Stimulated activated naive B cell treated with anti-CD40 and anti-IgM and Interleukin-4, amounts not matched to agents 10 μg/mL and 1 μg/mL and 100 μg/mL, for 72 hours (primary cell): ENCODE measurements at places on chromosomes 12 and 14.

- no peak overlapping the region for H3K4me3 ChIP-seq
- peaks cover 8% of the 10 kb centered on the region for H3K4me1 ChIP-seq
- DNase-seq, result no peak
- no peaks in the 10 kb centered on the region for H3K36me3 ChIP-seq
These were observed 133.2 kb upstream of the KRR1 start for GRCh38 chr12:75644472-75645072.

DNA sequence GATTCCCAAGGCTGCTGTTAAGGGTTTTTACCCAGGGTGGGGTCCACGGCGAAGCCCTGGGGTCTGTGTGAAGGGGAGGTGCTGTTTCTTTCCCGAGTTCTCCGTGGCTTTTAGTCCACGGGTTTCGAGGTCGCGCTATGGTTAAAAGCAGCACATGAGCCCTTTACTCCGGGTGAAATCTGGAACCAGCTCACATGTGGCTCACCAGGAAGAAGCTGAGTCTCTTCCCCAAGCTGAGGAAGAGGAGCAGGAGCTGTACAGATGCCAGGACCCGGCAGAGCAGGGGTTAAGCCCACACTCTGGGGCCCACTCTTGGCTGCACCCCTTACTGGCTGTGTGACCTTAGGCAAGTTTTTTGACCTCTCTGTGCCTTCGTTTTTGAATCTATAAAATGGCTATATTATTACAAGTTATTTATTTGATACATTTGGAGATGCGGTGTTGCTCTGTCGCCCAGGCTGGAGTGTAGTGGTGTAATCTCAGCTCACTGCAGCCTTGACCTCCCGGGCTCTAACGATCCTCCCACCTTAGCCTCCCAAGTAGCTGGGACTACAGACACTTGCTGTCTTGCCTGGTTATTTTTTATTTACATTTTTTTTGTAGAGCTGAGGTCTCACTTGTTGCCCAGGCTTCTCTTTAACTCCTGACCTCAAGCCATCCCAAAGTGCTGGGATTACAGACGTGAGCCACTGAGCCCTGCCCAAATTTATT, 266.3 kb downstream of the AACS start:
- H3K4me1 ChIP-seq, result no peaks in the 10 kb centered on the region
- H3K27ac ChIP-seq, result no peak overlapping the region
- peaks cover 56% of the 10 kb centered on the region for H3K27me3 ChIP-seq
- no peaks in the 10 kb centered on the region for H3K36me3 ChIP-seq
- no peak for DNase-seq

- H3K36me3 ChIP-seq, result no peaks in the 10 kb centered on the region
- no peak overlapping the region for H3K4me3 ChIP-seq
- H3K4me1 ChIP-seq, result no peaks in the 10 kb centered on the region
These were observed 217.3 kb downstream of the SYT10 start for GRCh38 chr12:33222357-33222756.

- H3K27ac ChIP-seq, result peak overlapping the region; percentile 94
- no peaks in the 10 kb centered on the region for H3K36me3 ChIP-seq
- peaks cover 3% of the 10 kb centered on the region for H3K27me3 ChIP-seq
- H3K4me1 ChIP-seq, result peaks cover 26% of the 10 kb centered on the region
- peak overlapping the region; percentile 75 for H3K4me3 ChIP-seq
These were observed 146.1 kb upstream of the NCOR2 start for GRCh38 chr12:124713436-124714082.

- DNase-seq, result no peak
- H3K36me3 ChIP-seq, result no peaks in the 10 kb centered on the region
- no peaks in the 10 kb centered on the region for H3K4me1 ChIP-seq
These were observed 64.1 kb downstream of the ANO4 start for GRCh38 chr12:100858656-100859055.

DNA sequence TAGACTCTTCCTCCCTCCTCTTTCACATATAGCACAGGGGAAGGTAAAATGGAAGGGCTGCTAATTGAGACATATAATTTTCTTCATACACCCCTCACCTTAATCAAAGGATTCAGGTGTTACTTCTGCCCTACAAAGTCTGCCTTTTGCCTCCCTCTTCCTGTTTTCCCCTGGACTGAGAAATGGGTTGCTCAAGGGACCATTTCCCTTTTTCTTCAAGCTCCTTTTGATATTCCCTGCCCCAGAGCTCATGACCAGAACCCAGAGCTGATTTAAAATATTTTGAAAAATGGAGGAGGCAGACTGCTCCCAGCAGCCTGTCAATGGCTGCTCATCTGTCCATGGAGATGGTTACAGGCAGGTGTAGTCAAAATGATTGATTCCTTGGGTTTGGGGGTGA, 6.3 kb upstream of the PIP4K2C start:
- H3K27ac ChIP-seq, result no peak overlapping the region
- H3K27me3 ChIP-seq, result peaks cover 18% of the 10 kb centered on the region
- peaks cover 7% of the 10 kb centered on the region for H3K4me1 ChIP-seq
- no peak overlapping the region for H3K4me3 ChIP-seq
- no peaks in the 10 kb centered on the region for H3K36me3 ChIP-seq

- no peak overlapping the region for H3K4me3 ChIP-seq
- DNase-seq, result no peak
- peaks cover 36% of the 10 kb centered on the region for H3K4me1 ChIP-seq
- no peaks in the 10 kb centered on the region for H3K27me3 ChIP-seq
These were observed 51.5 kb downstream of the MED13L start for GRCh38 chr12:116226026-116226425.

GRCh38 chr12:57176846-57177245, 29.4 kb upstream of the LRP1-AS start:
- peaks cover 7% of the 10 kb centered on the region for H3K27me3 ChIP-seq
- DNase-seq, result no peak
- no peak overlapping the region for H3K4me3 ChIP-seq
- H3K4me1 ChIP-seq, result no peaks in the 10 kb centered on the region
- H3K27ac ChIP-seq, result no peak overlapping the region

GRCh38 chr12:11581179-11581755, 68.2 kb upstream of the ETV6 start:
- H3K4me3 ChIP-seq, result no peak overlapping the region
- peaks cover 46% of the 10 kb centered on the region for H3K4me1 ChIP-seq
- H3K27ac ChIP-seq, result peak overlapping the region; percentile 84
- H3K36me3 ChIP-seq, result no peaks in the 10 kb centered on the region

DNA sequence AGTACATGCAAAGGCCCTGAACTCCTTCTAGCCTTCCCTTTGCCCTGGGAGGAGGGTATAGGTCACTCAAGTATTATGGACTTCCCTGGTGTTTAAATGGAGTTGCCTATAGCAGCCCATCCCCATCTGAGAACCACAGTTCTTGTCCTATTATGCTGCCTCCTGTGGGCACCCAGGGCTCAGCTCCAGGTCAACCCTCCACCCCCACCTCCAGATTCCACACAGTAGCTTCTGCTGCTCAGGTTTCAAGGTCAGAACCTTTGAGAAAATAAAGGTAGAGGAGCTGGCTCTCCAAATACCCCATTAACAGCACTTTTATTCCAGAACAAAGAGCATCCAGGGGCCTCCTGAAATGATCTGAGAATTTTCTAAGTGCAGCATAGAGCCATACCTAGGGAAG, 57.4 kb downstream of the ACTN1 start:
- H3K27me3 ChIP-seq, result peaks cover 5% of the 10 kb centered on the region
- H3K27ac ChIP-seq, result no peak overlapping the region
- DNase-seq, result no peak

GRCh38 chr12:104334581-104334980, 31.0 kb downstream of the EID3 start:
- no peak overlapping the region for H3K27ac ChIP-seq
- DNase-seq, result no peak
- no peaks in the 10 kb centered on the region for H3K4me1 ChIP-seq

DNA sequence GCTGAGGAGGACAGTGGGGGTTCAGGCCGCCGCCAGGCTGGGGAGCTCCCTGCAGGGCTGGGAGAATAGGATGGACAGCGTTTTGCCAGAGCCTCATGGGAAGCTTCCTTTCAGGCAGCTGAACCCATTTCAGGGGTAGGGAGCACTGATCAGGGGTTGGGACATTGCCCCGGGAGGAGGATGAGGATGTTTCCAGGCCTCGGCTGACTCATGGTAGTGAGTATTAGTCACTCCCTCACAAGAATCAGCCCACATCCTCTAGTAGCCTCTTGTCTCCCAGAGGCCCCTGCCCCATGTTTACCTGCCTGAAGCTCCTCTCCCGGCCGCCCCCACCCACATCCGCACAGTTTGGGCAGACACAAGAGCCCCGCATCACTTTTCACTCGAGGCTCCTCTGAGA, 89.8 kb downstream of the ZFP36L1 start:
- H3K4me3 ChIP-seq, result no peak overlapping the region
- peak overlapping the region; percentile 77 for H3K27ac ChIP-seq
- DNase-seq, result no peak
- H3K27me3 ChIP-seq, result no peaks in the 10 kb centered on the region
- peaks cover 18% of the 10 kb centered on the region for H3K4me1 ChIP-seq

DNA sequence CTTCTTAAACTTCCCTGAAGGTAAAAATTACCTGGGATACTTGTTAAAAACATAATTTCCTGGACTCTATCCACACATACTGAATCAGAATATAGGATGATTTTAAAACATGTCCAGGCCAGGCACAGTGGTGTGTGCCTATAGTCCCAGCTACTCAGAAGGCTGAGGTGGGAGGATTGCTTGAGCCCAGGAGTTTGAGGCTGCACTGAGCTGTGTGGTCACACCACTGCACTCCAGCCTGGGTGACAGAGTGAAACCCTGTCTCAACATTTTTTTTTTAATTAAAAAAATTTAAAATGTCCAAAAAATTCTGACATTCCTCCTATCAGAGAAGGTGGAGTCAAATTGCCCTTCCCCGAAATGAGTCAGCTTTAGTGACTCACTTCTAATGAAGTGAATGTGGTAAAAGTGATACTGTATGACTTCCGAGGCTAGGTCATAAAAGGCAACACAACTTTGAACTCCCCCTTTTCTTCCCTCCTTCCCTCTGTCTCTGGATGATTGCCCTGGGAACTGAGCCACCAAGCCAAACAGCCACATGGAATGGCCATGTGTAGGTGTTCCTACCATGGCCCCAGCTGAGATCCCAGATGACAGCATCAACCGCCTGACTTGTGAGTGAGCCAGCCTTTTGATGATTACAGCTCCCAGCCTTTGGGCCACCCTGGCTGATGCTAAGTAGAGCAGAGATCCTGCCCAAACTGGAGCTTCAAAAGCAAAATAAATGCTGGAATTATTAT, 36.3 kb downstream of the LIMA1 start:
- H3K4me1 ChIP-seq, result peaks cover 32% of the 10 kb centered on the region
- peak overlapping the region; percentile 34 for H3K4me3 ChIP-seq
- H3K36me3 ChIP-seq, result peaks cover 1% of the 10 kb centered on the region
- H3K27me3 ChIP-seq, result no peaks in the 10 kb centered on the region
- H3K27ac ChIP-seq, result peak overlapping the region; percentile 90
- peak; percentile 21 for DNase-seq

- no peak overlapping the region for H3K4me3 ChIP-seq
- H3K4me1 ChIP-seq, result no peaks in the 10 kb centered on the region
- DNase-seq, result no peak
- no peaks in the 10 kb centered on the region for H3K36me3 ChIP-seq
These were observed 1241.4 kb upstream of the TMEM132C start for GRCh38 chr12:127025545-127025944.

- no peak overlapping the region for H3K4me3 ChIP-seq
- H3K4me1 ChIP-seq, result no peaks in the 10 kb centered on the region
- H3K36me3 ChIP-seq, result no peaks in the 10 kb centered on the region
- no peaks in the 10 kb centered on the region for H3K27me3 ChIP-seq
- no peak for DNase-seq
These were observed 17.7 kb upstream of the PGF start for GRCh38 chr14:74973003-74973653.

DNA sequence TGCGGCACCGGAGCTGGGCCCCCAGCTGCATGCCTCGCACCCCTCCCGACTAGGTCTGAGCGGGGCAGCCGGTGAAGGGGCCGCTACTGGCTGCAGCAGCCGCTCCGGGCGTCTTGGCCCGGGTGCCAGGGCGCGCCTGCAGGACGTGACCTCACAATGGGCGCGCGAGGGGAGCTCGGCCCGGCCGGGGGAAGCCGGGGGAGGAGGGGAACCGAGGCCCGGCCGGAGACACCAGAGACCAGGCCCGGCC, 353 bp downstream of the BAG5 start:
- H3K27me3 ChIP-seq, result no peaks in the 10 kb centered on the region
- no peak for DNase-seq
- peaks cover 20% of the 10 kb centered on the region for H3K4me1 ChIP-seq

GRCh38 chr12:120941846-120942405, 36.4 kb upstream of the HNF1A start:
- no peaks in the 10 kb centered on the region for H3K36me3 ChIP-seq
- peaks cover 17% of the 10 kb centered on the region for H3K27me3 ChIP-seq
- no peak overlapping the region for H3K27ac ChIP-seq
- H3K4me1 ChIP-seq, result peaks cover 6% of the 10 kb centered on the region
- no peak overlapping the region for H3K4me3 ChIP-seq
- DNase-seq, result no peak

GRCh38 chr12:112061137-112061536, 47.4 kb downstream of the NAA25 start:
- H3K4me3 ChIP-seq, result no peak overlapping the region
- DNase-seq, result no peak
- H3K4me1 ChIP-seq, result no peaks in the 10 kb centered on the region
- no peaks in the 10 kb centered on the region for H3K27me3 ChIP-seq
- H3K36me3 ChIP-seq, result peaks cover 46% of the 10 kb centered on the region

DNA sequence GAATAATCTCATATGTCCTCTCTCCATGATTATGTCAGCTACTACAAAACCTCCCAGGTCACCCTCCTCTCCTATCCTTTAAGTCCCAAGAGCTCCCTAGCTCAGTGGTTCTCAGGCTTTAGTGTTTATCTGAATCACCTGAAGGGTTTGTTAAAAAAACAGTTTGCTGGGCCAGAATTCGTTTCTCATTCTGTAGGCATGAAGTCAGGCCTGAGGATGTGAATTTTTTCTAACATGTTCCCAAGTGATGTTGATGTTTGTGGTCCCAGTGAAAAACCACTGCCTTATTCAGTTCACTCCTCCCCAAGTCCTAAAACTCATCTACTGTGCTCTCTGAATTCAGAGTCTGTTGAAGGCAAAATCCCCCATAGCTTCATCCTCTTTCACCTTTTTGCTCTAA, 241.4 kb downstream of the ETNK1 start:
- H3K27ac ChIP-seq, result no peak overlapping the region
- H3K4me1 ChIP-seq, result no peaks in the 10 kb centered on the region
- DNase-seq, result no peak
- no peaks in the 10 kb centered on the region for H3K36me3 ChIP-seq

GRCh38 chr14:101506211-101506925, 54.9 kb upstream of the DIO3 start:
- H3K27me3 ChIP-seq, result peaks cover 6% of the 10 kb centered on the region
- no peaks in the 10 kb centered on the region for H3K36me3 ChIP-seq
- no peaks in the 10 kb centered on the region for H3K4me1 ChIP-seq
- no peak for DNase-seq
- H3K4me3 ChIP-seq, result no peak overlapping the region
